ENCODE measurements at places on chromosomes 1 and 21.

DNA sequence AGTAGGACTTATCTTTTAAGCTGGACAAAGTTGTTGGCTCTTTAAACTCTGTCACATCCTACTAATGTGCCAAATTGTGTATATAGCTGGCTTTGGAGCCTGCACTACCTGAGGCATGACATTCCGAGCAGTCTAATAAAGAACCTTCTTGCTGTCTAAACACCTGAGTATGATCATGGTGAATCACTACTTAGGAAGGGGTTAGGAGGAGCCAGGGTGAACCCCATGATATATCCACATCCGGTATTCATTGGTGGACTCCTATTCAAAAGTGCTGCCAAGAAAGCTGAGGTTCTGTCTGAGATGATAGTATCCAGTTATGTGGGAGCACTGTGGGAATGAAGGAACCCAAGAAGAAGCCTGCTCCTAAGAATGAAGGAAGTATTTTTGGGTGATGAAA lies 27.1 kb downstream of the CRNN start:
- DNase-seq: no peak

GRCh38 chr1:91854852-91855534 lies 31.0 kb downstream of the TGFBR3 start:
- DNase-seq: no peak

- DNase-seq: no peak
Measured at GRCh38 chr1:58687516-58687915, 12.3 kb downstream of the MYSM1 start.

GRCh38 chr1:168234846-168235547 lies 9.2 kb downstream of the SFT2D2 start:
- peak; percentile 43 for DNase-seq

GRCh38 chr1:31943546-31944184 lies 5.5 kb upstream of the PTP4A2 start:
- DNase-seq: peak; percentile 34

DNA sequence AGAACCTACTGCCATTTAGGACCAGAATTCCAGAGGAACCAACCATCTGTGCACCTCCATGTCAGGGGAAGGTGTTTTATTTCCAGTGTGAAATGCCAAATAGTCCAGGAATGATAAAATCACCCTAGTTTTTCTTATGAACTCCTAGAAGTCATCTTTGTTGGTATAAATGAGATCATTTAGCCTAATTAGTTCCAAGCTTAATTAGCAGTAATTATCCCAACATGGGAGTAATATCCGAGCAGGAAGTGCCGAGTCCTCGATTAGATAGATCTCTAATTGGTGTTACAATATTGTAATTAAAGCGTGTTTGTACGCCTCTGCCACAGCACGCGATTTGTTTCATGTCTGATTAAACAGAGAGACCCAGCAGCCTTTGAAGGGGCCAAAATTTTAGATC lies 33.1 kb downstream of the BCL9 start:
- no peak for DNase-seq

DNA sequence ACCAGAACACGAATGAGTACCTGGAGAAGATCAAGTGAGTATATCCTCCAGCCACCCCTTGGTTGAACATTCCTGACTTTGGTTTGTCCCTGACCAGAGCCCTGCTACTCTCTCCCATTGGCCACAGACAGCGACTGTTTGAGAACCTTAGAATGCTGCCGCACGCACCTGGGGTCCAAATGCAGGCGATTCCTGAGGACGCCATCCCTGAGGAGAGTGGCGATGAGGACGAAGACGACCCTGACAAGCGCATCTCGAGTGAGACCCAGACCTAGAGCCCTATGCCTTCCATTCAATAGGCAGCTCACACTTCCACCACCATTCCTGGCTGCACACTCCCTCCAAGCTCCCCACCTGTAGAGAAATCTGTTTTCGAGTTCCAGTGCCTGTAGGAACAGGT lies 4.5 kb downstream of the MARCKSL1 start:
- DNase-seq: no peak

DNA sequence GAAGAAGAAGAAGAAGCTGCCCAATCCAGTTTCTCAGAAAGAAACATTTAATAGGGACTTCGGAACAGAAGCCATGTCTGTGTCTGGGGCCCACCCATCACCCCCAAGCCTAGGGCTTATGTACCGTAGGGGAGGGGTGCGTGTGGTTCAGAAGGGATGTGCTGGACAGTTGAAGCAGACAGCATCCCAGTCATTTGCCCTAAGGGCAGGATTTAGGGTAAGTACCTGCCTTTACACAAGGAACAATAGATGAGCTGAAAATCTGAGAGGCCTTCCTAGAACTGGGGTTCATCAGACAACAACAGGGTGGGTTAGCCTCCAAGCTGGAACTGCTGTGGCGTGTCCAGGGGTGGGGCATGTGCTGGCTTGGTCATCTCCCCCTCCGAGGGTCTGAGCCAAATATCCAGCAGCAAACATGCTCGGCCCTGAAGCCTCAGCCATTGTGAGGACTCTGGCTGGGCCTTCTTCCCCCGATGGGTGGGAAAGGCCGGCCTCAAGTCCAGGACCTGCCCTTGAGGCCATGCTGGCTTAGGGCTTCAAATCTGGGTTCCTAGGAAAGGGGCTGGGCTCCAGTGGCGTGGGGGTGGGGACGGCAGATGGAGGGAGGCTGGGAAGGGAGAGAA lies 12.1 kb downstream of the CSTB start:
- DNase-seq: no peak

- no peak for DNase-seq
Measured at GRCh38 chr1:57131701-57132394, 166.0 kb upstream of the C8B start.

DNA sequence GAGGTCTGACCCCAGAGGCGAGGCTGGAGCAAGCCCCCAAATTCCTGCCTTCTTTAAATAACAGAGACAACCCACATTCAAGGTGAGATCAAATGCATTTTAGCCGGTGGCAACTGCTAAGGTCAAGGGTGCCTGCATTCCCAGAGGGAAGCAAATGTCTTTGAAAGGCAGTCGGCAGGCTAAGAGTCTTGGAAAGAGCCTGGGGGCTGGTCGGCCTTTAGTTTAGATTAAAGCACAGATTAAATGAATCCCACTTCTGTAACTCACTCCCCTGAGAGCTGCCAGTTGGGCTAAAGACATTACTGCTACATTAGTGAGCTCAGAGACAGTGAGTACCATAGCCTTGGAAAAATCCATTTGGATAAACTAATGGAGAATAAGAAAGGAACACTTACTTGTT lies 59.2 kb downstream of the HTR6 start:
- no peak for DNase-seq

DNA sequence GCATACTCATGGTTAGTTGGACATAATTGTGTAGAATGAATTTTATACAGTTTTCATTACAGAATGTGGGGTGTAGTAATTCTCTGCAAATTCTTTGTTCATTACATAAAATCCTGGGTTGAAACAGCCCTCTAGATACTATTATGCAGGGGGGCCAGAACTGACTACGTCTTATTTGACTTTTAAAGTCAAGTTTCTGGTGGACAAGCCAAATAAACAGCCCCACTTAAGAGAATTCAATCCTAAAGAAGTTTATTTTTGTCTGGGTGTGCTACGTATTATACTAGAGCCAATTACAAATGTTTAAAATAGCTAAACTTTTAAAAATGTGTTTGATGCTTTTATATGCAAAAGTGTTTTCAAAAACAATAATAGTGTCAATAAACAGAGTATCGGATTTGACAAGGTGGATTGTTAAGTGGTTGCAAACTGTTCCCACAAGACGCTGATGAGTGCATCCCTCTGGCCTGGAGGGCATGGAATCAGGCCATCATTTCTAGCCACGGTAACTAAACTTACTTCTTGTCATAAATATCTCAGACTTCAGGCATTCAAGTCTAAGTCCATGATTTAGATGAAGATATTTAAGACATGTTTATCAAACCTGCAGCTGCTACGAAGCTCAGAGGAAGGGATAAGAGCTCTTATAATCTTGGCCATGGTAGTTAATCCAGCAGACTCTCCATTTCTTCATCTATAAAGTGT lies 646.3 kb downstream of the KIF26B start:
- no peak for DNase-seq

DNA sequence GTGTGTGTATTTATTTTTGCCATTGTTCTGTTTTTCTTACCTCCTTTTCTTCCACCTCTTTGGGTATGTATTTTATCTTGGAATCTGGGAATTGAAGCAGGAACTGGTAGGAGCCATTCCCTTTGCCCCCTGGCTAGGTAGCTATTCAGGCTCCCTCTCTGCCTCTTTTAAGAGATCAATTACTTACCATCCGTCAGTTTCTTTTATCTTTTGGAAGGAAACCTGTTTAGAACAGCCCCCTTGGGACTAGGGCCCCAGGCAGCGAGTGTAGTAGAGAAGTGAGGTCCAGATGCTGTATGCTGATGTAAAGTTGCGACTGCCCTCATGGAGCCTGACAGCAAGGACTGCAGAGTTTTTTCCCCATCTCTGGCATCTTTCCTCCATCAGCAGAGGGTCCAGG lies 41.6 kb downstream of the KIRREL1 start:
- DNase-seq: no peak

GRCh38 chr1:217897100-217897499 lies 266.0 kb downstream of the SPATA17 start:
- no peak for DNase-seq

DNA sequence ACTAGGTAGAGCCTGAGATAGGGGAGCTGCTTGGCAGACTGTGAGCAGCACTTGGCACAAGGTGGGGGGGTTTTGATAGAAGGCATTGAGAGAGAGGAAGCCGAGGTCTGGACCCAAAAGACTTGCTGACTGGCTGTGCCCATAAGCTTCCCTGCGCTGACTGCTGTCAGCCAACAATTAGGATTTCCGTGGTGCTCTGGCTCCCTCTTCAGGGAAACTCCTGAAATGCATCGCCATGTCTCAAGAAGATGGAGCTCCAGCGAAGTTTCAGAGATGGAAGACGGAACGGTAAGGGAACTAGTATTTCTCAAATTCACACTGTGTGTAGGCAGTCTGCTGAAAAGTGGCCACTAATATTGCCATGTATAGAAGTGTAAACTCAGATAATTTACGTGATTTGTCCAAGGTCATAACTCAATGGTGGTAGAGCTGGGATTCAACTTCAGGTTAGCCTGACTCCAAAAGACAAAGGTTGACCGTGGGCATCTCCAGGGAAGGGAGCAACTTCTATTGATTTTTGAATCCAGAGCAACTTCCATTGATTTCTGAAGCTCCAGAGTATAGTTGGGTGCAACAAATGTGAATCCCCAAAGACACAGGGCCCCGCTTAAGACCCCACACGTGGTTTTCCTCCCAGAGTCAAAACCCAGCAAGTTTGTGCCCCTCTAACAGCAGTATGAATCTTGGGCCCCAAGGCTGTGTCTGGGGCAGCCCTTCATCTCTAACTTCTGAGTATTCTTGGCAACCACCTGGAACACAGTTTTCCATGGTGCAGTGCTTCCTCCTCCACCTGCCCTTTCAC lies 44.5 kb upstream of the CRNN start:
- peak; percentile 77 for DNase-seq

- no peak for DNase-seq
Measured at GRCh38 chr21:42236693-42237092, 17.8 kb downstream of the ABCG1 start.

DNA sequence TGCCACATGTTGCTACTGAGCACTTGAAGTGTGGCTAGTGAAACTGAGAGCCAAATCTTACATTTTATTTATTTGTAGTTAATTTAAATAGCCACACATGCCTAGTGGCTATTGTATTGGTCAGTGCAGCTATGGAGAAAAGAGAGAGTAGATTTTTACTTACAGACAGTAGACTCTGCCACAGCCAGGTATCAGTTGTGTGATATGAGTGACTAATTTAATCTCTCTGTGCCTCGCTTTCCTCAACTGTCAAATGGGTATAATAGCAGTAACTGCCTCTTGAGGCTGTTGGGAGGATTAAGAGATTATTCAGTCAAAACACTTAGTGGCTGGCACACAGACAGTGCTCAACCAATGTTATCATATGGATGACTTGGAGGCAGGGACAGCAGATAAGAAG lies 49.0 kb downstream of the UBE2T start:
- no peak for DNase-seq

GRCh38 chr1:28196330-28196729 lies 19.8 kb upstream of the PTAFR start:
- no peak for DNase-seq

- no peak for DNase-seq
Measured at GRCh38 chr21:44804762-44805161, 3.1 kb upstream of the UBE2G2 start.
